ENCODE measurements at places on chromosomes 5 and 9.

DNA sequence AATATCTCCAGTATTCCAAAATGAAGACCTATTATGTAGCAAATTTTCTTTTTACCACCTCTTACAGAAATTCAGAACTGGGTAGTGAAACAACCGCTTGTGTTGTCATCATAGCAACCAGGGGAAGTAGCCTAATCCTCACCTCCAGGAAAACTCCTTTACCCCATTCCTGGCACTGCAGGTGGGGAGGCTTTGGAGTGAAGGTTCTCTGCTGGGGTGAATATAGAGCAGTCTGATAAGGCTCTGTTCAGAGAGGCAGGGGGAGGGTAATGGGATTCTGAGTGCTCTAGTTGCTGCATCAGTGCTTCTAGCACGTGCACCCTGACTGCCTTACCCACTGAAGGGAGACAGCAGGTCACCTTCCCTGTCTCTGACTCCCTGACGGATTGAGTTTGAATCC, 116.2 kb downstream of the MAN2A1 start:
- DNase-seq, result no peak

DNA sequence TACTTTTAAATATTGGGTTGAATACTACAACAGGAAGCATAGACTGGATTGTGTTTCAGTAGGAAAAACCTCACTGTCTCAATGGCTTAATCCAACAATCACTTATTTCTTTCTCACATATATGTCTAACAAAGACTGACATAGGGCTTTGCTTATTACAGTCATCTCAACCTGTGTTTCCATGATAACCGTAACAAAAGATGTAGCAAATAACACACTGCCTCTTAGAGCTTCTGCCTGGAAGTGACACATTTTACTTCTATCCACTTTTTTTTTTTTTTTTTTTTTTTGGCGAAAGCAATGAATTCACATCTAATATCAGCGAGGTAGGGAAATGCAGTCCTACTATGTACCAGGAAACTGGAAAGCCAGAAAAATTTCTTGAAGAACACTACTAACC, 204.9 kb upstream of the CDKN2B start:
- DNase-seq, result no peak

DNA sequence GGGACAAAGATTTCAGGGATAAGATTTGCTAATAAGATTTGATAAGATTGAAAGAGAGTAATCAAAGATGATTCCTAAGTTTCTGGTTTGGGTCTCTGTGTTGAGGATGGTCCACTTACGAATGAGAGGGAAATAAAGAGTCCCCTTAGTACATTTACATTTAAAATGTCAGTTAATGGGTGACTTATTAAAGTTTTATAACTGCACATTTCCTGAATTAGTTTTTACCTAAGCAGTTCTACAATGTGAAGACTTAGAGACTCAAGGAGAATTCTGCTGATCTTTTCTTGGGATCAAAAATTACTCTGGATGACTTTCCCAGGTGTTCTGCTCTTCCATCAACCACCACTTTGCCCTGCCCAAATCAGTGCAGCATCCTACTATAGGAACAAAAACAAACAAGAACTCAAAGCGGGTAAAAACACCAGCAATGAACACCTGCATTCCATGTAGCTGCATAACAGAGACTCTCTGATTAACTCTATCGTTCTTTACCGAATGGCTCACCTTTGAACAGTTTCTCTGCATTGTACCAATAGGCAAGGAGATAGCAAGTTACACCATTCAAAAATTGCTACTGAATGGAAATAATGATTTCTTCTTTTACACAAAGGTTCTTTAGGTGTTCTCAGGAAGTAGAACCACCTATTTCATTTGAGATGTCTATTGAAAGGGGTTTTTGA, 65.3 kb downstream of the PRLR start:
- no peak for DNase-seq

- no peak for DNase-seq
These were observed 63.9 kb downstream of the SERINC5 start for GRCh38 chr5:80191991-80192398.

DNA sequence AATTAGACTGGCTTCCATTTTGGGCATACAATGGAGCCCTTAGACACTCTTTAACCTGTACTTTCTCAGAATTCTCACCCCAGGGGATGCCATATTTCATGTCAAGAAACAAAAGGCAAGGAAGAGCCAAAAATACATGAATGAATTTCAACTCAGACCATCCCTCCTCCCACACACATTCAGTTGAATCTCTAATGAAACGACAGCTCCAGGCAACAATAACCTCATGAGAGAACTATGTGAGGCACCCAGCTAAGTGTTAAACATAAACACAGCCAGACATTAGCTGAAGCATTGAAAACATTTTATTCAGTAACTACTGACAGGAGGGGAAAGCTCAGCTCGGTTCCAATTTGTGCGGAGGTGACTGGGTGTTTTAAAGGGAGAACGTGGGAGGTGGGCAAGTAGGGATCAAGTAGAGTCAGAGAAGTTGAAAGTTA, 1359.1 kb upstream of the CDH9 start:
- DNase-seq, result no peak

GRCh38 chr9:95494022-95494415, 22.8 kb downstream of the PTCH1 start:
- DNase-seq, result peak; percentile 28

DNA sequence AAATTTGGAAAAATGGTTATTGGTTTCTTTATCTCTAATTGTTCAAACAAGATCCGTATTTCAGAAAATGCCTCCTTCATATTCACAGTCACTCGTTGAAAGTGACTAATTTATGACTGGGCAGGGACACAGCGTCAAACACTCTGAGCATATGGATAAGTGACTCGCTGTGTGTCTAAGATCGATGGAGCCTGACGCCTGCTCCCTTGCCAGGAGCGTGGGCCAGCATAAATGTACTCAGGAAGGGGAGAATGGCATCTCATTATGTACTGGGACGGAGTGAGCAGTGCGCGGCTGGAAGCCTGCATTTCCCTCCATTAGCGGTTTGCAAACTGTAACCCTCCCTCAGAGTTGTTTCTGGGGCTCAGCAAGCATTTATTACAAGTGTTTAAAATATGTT, 79.8 kb upstream of the CAST start:
- no peak for DNase-seq

DNA sequence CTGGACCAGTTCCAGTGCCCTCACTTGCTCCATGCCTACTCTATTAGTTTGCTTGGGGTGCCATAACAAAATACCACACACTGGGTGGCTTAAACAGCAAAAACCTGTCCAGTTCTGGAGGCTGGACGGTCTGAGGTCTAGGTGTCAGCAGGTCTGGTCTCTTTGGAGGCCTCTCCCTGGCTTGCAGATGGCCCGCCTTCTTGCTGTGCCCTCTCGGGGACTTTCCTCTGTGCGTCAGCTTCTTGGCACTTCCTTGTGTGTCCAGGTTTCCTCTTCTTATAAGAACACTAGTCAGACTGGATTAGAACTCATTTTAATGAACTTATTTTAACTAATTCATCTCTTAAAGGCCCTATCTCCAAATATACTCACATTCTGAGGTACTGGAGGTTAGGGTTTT, 97.2 kb downstream of the CARTPT start:
- DNase-seq, result no peak

DNA sequence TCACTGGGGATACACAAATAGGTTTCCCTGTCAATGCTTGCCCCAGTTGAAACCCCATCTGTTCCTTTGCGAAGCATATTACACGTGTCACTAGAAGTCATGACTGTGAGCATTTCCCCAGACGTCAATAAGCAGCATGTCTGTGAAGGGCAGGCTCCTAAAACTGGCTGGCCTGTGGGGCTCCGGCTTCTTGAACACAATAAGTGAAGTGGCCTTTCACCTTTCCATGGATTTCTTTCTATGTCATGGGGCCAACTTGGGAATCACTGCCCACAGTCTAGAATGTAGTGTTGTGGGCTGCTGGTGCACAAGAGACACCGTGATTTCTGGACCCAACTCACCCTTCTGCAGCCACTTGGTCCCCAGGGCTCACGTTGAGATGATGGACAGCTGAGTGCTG, 60.4 kb upstream of the CTSL start:
- DNase-seq, result no peak

GRCh38 chr9:121976751-121977150, 116.4 kb downstream of the TTLL11 start:
- DNase-seq, result no peak

GRCh38 chr9:79140751-79141150, 431.0 kb upstream of the TLE4 start:
- DNase-seq, result no peak

- no peak for DNase-seq
These were observed 37.5 kb upstream of the STRBP start for GRCh38 chr9:123305879-123306278.

DNA sequence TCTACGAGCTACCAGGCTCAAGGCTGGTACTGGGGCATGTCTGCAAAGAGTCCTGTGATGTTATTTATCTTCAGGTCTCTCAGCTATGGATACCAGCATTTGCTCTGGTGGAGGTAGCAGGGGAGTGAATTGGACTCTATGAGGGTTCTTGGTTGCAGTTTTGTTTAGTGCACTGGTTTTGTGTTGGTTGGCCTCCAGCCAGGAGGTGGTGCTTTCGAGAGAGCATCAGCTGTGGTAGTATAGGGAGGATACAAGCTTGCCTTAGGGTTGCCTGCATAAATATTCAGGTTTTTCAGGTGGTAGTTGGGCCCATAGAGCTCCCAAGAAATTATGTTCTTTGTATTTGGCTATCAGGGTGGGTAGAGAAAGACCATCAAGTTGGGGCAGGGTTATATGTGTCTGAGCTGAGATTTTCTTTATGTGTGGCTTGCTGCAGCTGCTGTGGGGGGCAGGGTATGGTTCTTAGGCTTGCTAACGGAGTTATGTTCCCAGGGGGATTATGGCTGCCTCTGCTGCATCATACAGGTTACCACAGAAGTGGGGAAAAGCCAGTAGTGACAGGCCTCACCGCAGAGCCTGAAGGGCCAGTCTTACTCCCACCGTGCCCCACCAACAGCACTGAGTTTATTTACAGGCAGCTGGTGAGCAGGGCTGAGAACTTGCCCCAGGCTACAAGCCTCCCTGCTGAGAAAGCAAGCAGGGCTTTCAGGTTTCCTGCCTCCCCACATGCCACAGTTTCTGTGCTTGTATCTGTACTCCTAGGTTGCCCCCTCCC, 9.7 kb upstream of the RIOK2 start:
- DNase-seq, result no peak

DNA sequence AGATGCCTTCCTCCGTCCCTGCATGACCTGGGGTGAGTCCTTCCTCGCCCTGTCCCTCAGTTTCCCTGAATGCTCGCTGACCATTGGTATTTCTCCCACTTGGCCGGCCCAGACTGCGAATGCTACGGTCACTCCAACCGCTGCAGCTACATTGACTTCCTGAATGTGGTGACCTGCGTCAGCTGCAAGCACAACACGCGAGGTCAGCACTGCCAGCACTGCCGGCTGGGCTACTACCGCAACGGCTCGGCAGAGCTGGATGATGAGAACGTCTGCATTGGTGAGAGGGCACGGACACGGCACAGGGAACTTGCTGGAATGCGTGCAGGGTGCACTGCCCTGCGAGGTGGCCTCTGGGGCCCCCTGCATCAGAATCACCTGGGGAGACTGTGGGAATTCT, 77.1 kb downstream of the NTNG2 start:
- DNase-seq, result no peak

- DNase-seq, result no peak
These were observed 10.8 kb downstream of the KCNV2 start for GRCh38 chr9:2727966-2728613.

DNA sequence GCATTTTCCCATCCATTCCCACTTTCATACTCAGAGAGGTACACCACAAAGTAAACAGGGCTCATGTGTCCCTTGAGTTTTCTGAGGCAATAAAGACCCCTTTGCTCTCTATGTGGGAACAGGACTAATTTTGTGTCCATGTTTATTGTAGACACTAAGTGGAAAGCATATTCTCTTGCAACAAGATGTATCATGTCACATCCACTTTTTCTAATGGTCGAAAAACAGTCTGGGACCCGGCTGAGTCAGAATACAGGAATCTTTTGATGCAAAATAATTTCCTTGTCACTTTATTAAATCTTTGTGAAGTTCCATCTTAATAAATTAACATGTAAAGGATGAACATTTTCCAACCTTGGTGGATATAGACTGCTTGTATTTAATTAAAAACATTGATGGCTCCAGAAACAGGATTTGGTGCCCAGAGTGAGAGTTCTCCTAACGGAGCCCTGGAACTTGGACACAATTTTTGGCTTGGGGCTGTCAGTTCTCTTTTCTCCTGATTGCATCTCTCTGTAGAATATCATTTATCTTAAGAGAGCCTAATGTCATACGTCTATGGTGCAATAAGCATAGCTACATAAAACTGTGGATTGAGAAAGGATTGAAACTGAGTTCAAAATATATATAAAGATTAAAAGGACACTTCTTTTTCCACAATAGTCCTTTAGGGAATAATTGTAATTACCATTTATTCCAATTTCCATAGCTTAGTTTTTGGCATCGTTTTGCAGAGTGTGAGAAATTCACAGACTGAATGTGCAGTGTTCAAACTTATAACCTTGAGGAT, 1116.7 kb upstream of the SEMA6A start:
- no peak for DNase-seq

DNA sequence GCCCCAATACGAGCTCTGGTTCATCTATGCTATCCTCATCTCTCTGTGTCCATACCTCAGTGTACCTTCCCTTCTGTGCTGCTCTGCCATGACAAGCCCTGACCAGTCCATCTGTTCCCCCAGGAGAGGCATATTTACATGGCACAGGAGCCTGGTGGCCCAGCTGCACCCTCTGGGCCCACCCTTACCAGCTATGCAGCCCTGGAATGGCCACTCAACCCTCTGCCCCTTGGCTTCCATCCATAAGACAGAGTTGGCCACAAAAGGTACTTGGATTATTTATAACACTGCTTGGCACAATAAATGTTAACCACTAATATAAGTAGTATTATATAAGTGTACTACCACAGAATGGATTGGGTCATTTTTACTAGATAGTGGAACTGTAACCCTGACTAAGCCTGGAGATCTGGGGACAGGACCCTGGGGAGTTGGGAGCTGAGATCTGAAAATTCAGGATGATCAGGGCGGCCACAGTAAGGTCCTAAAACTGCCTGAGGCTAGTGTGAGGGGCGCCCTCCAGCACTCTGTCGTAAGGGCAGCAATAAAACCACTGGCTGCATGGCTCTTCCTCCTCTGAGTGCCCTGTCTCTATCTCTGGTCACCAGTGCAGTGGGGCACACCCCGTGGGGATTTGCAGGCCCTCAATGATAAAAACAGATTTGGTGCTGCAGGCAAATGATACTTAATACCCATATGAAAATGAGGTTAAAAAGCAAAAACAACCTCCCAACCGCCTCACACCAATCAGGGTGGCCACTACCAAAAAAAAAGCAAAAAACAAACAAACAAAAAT, 65.8 kb downstream of the SEMA4D start:
- DNase-seq, result no peak

GRCh38 chr5:91038180-91038808, 344.8 kb downstream of the ARRDC3 start:
- no peak for DNase-seq

- no peak for DNase-seq
These were observed 963 bp upstream of the HTR1A start for GRCh38 chr5:63963080-63963735.

DNA sequence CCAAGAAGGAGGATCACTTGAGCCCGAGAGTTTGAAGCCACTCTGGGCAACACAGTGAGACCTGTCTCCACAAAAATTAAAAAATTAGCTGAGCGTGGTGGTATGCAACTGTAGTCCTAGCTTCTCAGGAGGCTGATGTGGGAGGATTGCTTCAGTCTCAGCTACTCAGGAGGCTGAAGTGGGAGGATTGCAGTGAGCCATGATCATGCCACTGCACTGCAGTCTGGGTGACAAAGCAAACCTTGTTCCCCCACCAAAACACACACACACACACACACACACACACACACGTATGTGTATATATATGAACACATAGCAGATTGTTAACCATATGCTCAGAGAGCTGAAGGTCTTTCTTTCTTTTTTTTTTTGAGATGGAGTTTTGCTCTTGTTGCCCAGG, 157.5 kb upstream of the MAST4 start:
- no peak for DNase-seq

Measured in activated T-helper 9 cell treated with anti-CD3 and anti-CD28 coated beads, Interleukin-2, amount 50 U/mL, for 16 hours (primary cell).